ENCODE measurements at places on chromosomes 5 and 9.

GRCh38 chr5:113202746-113203716 is 226.4 kb downstream of the DCP2 start:
- peak; percentile 54 for DNase-seq

DNA sequence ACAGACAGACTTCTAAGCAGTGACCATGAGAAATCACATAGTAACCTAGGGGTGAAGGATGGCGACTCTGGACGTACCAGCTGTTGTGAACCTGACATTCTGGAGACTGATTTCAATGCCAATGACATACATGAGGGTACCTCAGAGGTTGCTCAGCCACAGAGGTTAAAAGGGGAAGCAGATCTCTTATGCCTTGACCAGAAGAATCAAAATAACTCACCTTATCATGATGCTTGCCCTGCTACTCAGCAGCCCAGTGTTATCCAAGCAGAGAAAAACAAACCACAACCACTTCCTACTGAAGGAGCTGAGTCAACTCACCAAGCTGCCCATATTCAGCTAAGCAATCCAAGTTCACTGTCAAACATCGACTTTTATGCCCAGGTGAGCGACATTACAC is 38.0 kb upstream of the CCDC152 start:
- no peak for DNase-seq

DNA sequence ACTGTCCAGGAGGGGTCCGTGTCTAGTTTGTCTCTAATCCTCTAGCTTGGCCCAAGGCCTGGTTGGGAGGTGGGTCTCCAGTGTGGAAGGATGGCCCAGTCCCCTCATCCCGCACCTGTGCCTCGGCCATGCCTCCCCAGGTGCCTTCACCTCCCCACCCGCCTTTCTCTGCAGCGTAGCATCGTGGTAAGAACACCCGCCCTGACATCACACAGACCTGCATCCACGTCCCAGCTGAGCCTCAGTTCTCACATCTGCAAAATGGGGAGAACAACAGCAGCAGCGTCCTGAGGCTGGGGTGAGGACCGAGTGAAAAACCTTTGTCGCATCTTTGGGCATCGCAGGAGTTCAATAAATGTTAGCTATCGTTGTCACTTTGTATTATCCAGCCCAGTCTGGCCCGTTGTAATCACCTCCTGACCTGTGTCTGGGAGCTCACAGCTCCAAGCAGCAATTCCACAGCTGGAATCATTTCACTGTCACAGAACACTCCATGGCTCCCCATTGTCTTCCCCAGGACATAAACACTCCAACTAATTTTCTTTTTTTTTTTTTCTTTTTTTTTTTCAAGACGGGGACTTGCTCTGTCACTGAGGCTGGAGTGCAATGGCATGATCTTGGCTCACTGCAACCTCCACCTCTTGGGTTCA is 181.2 kb upstream of the IER5L start:
- no peak for DNase-seq

DNA sequence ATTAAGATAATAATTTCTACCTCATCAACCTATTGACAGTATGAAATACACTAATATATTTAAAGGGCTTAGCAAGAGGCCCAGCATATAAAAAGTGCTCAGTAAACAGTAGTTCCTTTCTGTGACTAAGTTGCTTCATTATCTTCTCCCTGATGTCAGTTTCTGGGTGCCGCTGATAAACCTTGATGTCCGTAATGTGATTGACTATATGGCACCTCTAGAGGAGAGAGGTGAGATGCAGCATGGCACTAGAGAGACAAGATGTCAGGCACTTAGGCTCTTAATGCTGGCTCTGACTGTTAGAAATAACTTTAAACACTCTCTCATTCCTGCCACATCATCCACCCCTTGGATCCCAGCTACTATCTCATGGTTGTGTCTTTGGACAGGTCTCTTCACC is 455.9 kb upstream of the KLF4 start:
- no peak for DNase-seq

DNA sequence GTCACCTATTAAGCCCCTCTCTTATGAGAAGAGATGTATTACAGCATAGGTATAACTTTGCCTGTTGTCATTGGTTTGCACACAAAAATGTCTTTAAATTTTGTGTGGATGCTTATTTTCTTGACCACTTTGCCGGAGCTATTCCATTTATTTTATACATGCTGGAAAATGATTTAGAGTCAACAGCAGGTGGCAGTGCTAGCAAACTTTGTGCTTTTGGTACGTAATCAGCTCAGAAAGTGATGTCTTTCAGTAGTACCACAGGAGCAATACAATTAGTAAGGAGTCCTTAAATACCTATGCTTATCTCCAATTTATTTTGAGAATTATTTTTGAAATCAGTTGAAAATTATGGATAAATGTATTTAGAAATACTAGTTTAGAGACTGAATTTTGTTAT is 19.8 kb upstream of the NUDT12 start:
- peak; percentile 10 for DNase-seq

Data from PC-9 (cell line).